COLO829 (cell line): ENCODE measurements at places on chromosomes 16 and 17.

GRCh38 chr17:2075336-2076086 is 20.6 kb downstream of the HIC1 start:
- DNase-seq = no peak

DNA sequence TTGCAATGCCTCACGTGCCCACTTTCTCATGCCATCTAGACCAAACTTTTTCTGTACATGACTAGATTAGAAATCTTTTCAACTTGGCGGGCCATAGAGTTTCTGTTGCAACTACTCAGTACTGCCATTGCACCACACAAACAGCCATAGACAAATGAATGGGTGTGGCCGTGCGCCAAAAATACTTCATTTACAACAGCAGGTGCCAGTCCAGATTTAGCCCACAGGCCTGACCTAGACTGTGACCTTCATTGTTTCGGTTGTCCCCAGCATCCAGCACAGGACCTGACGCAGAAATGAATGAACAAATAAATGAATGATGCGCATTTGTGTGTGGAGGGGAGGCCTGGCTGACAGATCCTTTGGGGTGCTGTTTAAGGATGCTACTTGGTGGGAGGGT is 14.3 kb upstream of the PDK2 start:
- no peak for DNase-seq

GRCh38 chr16:1125471-1125870 is 27.4 kb upstream of the CACNA1H start:
- peak; percentile 32 for DNase-seq

DNA sequence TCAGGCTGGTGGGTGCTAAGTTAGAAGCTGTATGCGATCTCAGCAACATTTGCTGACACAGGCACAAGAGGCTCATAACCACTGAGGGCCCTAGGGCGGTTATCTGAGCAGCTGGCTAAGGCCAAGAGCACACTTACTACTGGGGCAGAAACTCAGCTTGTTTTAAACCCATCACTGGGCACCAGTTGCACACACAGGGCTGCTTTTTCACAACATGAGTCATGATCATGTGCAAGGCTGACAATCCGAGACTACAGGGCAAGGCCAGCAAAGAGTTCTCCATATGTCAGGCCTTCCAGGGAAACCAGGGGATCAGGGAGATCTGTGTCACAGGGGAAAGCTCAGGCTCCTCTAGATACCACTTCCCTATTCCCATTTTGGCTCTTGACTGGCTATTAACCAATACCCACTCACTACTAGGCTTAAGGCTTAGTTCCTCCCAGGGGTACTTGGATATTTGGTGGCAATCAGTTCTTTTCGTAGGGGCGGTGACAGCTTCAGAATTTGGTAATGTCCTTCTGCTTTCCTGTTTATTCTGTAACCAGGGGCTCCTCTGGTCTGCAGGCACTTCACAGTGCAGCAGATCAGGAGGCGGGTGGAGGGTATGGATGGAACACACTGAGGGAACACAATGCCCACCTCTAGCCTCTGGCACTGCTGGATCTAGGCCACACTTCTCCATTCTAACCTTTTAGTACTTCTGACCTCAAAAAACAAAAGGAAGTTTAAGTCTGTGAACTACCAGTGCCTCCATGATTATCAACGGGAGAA is 44.9 kb upstream of the ERN1 start:
- peak; percentile 85 for DNase-seq

GRCh38 chr17:33725675-33726271 is 432.7 kb upstream of the ASIC2 start:
- DNase-seq = peak; percentile 40

- DNase-seq = no peak
Observed at GRCh38 chr16:8576141-8577004, 13.9 kb downstream of the TMEM114 start.

DNA sequence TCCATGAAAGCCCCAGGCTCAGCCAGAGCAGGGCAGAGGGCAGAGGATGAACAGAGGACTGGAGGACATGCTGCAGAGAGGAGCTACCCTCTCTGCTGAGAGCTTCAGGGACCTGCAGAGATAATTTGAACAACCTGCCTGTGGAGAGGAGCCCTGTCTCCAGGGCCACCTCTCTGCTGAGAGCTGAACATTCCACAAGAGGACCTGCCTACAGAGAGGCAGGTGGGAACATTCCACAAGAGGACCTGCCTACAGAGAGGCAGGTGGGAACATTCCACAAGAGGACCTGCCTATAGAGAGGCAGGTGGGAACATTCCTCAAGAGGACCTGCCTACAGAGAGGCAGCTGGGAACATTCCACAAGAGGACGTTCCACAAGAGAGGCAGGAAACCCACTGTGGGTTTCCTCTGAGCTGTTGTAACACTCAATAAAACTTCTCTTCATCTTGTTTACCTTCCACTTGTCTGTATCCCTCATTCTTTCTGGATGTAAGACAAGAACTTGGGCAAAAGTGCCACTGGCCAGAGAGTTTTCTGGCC is 551.9 kb upstream of the CA10 start:
- DNase-seq = no peak

DNA sequence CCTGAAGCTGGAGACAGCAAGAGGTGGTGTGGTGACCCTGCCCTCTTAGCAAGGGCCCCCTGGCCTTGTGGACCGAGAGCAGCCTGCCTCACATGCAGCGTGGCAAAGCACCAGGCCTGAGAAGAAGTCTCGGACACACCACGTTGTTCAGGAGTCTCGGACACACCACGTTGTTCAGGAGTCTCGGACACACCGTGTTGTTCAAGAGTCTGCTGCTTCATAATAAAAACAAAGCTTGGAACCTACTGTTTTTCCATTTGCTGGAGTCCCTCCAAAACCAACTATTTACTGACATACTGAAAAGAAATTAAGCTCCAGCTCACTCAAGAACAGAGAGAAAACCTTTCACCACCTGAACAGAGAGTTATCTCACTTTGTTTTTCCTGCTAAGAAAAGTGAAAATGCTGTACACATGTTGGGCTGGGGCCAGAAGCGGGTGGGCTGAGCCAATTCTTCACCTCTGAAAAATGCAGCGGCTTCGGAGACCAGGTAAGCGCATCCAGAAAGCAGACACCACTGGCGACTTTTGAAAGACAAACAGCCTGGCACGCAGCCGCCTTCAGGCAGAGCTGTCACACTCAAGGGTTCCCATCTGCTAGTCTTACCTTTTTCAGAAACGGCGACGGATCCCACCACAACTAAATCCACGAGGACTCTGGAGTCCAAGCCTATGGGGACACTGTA is 8.9 kb downstream of the MTHFSD start:
- DNase-seq = no peak

DNA sequence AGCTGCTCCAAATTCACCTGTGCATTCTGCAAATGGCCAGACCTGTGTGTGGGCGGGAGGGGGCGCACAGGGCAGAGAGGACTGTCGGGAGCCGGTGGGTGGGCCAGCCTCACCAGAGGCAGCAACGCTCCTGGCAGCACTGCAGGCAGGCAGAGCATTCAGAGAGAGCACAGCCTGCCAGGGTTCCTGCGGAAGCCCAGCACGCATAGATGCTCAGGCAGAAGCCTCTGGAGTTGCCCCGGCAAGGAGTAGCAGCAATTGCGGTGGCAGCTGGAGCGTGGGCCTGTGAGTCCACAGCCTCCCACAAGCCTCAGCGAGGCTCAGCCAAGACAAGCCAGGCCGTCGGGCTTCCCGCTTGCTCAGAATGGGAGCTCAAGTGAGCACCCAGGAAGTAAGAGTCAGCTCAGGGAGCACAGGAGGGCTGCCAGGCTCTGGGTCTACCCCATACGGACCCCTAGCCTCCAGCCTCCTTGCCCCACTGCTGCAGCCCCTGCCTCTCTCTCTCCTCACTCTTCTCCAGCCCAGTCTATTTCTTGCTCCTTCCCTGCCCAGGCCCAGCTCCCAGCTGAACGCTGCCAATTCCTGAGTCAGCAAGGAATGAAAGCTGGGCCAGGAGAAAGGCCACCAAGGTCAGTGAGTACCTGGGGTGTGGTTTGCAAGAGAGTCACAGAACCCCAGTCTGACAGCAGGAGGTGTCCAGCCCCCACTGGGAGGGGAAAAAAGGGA is 9.6 kb downstream of the EMC6 start:
- DNase-seq = no peak

GRCh38 chr16:31477220-31478216 is 5.4 kb upstream of the SLC5A2 start:
- DNase-seq = no peak

GRCh38 chr16:85471469-85472431 is 141.4 kb upstream of the GSE1 start:
- no peak for DNase-seq

DNA sequence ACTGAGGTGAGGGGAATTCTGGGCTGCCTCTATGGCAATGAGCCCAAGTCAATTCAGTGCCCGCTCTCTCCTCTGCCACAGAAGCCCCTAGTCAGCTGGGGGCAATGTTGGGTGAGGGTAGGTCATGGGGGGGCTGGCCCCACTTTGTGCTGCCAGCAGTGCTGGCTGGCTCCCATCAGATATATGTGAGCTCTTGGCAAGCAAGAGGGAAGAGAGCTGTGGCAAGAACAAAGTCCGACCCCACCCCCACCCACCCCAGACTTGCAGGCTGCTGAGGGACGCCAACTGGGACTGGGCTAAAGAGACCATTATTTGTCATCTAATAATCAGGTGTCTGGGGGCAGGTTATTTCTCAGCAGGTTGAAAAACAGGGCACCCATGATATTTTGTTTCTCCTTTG is 89.4 kb downstream of the YPEL2 start:
- DNase-seq = no peak

DNA sequence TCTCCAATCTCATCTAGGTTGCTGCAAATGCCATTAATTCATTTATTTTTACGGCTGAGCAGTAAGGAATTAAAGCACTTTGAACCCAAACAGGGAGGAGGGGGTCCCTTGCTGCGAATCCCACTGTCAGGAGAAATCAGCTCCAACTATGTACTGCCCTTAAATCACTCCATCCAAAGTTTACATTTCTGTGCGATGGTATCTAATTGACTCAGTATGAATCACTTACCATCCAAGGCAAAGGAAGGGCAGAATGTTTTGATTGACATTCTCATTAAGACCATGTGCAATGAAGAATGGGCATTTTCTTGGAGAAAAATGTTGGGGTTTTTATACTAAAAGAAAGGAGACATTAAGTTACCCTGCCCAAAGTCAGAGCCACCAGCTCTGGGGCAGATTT is 47.7 kb upstream of the XYLT1 start:
- DNase-seq = no peak

DNA sequence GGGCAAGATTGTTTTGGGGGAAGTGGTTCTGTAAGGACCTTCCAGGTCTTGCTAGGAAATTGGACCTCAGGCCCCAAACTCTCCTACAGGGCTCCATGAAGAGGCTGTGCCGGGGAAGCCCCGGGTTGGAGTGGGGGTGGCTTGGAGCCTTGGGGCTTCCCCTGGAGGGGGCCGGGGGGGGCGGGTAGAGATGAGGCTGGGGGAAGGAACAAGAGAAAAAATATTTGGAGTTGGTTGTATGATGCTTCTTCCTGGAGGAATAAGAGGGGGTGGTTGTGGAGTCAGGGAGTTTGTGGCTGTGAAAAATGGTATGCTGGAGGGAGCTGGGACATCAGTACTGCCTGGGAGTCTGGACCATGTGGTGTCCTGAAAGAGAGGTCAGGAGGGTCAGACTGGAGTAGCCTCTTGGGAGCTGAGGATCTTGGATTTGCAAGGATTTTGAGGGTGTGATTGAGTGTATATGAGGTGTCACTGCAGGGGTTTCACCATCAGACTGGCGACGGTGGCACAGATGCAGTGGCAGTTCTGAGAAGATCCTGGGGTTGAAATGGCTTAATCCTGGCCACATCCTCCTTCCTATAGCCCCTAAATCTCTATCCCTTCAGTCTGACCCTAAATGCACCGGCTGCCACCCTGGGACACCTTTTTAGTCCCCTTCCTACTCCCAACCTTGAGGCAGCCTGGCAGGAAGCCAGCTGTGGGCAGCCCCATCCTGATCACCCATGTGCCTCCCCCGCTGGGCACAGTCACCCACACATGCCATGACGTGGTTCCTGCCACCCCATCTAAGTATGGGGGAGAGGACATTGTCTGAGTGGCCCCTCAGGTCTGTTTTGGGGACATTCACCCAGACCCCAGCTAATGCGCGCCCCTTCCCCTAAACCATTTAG is 10.9 kb downstream of the RARA start:
- DNase-seq = no peak

- DNase-seq = no peak
Observed at GRCh38 chr17:17771498-17772201, 65.1 kb downstream of the SREBF1 start.

- peak; percentile 44 for DNase-seq
Observed at GRCh38 chr17:65243838-65244625, 106.9 kb downstream of the RGS9 start.

DNA sequence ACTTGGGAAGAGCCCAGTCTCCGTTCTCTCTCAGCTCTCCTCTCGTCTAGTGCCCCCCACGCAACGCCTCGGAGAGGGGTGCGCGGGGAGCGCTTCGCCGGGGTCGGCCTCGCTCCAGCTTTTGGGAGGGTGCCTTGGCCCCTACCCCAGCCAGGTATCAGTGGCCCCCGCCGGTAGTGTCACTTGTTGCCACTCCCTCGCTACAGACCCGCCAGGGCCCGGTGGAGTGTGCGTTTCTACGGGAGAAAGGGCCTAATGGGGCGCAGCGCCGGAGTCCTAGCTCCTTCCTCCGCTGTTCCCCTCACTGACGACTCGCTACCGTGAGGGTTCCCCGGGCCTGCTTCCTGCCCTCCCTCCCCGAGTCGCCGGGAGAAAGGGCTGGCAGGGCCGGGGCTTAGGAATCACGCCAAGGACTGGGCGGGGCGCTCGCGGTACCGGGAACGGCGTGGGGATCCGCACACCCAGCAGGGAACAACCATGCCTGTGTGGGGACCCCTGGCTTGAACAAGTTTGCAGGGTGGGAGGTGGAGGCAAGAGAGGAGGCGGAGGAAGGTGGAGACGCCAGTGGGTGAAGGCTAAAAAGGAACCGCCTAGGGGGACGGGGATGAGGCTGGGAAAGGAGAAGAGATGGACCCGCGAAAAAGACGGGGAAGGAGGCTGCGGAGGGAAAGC is 997 bp upstream of the CDH11 start:
- DNase-seq = no peak

GRCh38 chr17:49997773-49998703 is 3.0 kb upstream of the DLX3 start:
- DNase-seq = peak; percentile 86

GRCh38 chr17:12021623-12022140 is 1.0 kb downstream of the MAP2K4 start:
- DNase-seq = no peak
